ENCODE measurements at places on chromosomes 3 and 15. TPM values are rescaled to one million over a fixed set of nuclear protein-coding genes. Genes with fewer than 3 reads are reported as not detected.

The COL8A1 gene
- total RNA-seq = 2.7 TPM

The UTS2B gene
- total RNA-seq = 4.7 TPM

The DLL4 gene
- 0.11 TPM for total RNA-seq

The IQGAP1 gene
- total RNA-seq = 115 TPM

The NPHP3 gene
- total RNA-seq = 5.8 TPM

The ASB14 gene
- total RNA-seq = not detected

The PTH1R gene
- total RNA-seq = 1.7 TPM

The PRR23C gene
- not detected for total RNA-seq

The SCN5A gene
- total RNA-seq = 0.54 TPM

The GXYLT2 gene
- 10.7 TPM for total RNA-seq

The PRSS50 gene
- not detected for total RNA-seq

The ROPN1 gene
- total RNA-seq = not detected

The TM4SF4 gene
- total RNA-seq = not detected

The B3GALNT1 gene
- total RNA-seq = 3.0 TPM

The KCNMB3 gene
- total RNA-seq = 4.3 TPM

The CAMP gene
- total RNA-seq = not detected

The SHF gene
- total RNA-seq = 43.2 TPM

The RAB27A gene
- 1.8 TPM for total RNA-seq

The UBAP1L gene
- total RNA-seq = 3.9 TPM

The CHST2 gene
- total RNA-seq = 0.64 TPM

The ZNF774 gene
- 5.4 TPM for total RNA-seq

The LARP6 gene
- total RNA-seq = 57.8 TPM

All from A673 (cell line).